ENCODE measurements at places on chromosomes 16 and 17. TPM values are rescaled to one million over a fixed set of nuclear protein-coding genes. Genes with fewer than 3 reads are reported as not detected.
A peak's percentile ranks its signal among the peaks of the same experiment; 100 is the strongest.

- H3K27ac ChIP-seq: peak overlapping the region; percentile 51
- H3K27me3 ChIP-seq: no peaks in the 10 kb centered on the region
These were observed 331.3 kb downstream of the SEC14L1 start for GRCh38 chr17:77471984-77472461.

DNA sequence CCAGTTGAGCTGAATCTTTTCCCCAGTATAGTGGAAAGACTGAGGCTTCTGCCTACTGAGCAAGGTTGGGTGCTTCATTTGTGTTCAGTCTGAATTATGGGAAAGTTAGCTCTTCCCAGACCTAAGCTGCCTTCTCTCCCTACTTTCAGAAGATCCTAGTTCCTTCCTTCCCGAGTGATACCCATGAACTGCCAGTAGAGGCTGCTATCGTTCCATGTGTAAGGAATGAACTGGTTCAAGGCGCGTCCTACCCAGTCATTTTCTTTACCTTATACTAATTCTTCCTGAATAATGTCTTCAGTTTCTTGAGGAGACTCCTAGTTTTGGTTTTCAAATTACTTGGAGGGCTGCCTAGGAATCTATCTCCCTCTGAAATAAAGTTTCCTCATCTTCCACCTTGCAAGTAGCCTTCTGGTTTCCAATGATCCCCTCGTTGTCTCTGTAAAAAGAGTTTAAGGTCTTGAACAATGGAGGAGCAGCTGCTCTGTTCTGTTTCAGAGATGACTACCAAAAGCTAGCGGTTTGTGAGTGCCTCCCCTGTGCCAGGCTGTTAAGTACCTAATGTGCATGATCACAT, 934 bp upstream of the AOC2 start:
- H3K36me3 ChIP-seq: peaks cover 69% of the 10 kb centered on the region
- no peak for DNase-seq
- H3K4me3 ChIP-seq: no peak overlapping the region

DNA sequence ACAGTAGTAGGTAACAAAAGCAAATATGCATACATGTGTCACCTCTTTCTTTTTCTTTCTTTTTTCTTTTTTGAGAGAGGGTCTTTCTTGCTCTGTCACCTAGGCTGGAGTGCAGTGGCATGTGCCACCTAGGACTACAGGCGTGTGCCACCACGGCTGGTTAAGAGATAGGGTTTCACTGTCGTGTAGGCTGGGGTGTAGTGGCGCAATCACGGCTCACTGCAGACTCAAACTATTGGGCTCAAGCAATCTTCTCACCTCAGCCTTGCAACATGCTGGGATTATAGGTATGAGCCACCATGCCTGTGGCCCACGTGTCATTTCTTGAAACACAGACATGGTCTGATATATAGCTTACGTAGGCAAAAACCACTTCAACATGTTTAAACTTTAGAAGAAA, 397.7 kb upstream of the PMFBP1 start:
- no peaks in the 10 kb centered on the region for H3K4me1 ChIP-seq
- DNase-seq: no peak
- H3K27ac ChIP-seq: no peak overlapping the region
- no peaks in the 10 kb centered on the region for H3K36me3 ChIP-seq
- no peak overlapping the region for H3K4me3 ChIP-seq

GRCh38 chr16:14303639-14304394, 232.7 kb downstream of the MRTFB start:
- peak overlapping the region; percentile 99 for H3K27ac ChIP-seq
- peak; percentile 74 for DNase-seq
- H3K36me3 ChIP-seq: no peaks in the 10 kb centered on the region
- peak overlapping the region; percentile 85 for H3K4me3 ChIP-seq
- peaks cover 39% of the 10 kb centered on the region for H3K4me1 ChIP-seq
- H3K27me3 ChIP-seq: no peaks in the 10 kb centered on the region

GRCh38 chr16:4593086-4593485, 21.6 kb downstream of the UBALD1 start:
- peaks cover 10% of the 10 kb centered on the region for H3K27me3 ChIP-seq
- no peaks in the 10 kb centered on the region for H3K36me3 ChIP-seq
- no peak for DNase-seq
- H3K27ac ChIP-seq: no peak overlapping the region
- H3K4me3 ChIP-seq: no peak overlapping the region
- H3K4me1 ChIP-seq: no peaks in the 10 kb centered on the region

The PIK3R6 gene
- total RNA-seq: not detected

- no peak overlapping the region for H3K27ac ChIP-seq
- no peaks in the 10 kb centered on the region for H3K36me3 ChIP-seq
- DNase-seq: no peak
- H3K4me3 ChIP-seq: peak overlapping the region; percentile 47
- H3K4me1 ChIP-seq: no peaks in the 10 kb centered on the region
These were observed 307 bp downstream of the CDYL2 start for GRCh38 chr16:80804056-80804525.

DNA sequence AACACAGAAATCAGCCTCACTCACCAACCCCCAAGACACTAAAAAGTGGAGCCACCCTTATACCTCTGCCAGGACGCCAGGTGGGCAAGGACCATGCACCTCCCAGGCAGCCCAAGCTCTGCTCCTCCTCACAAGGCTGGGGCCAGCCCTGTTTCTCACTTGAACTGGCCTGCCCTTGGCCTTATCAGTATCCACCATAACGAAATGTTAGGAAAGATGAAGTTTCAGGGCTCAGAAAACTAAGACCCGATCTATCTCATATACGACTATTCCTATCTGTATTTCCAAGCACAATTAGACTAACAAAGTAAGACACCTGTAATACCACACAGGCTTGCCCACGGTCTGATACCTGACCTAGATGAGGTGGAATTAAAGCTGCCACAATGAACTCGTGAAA, 6.9 kb downstream of the FBXO31 start:
- no peaks in the 10 kb centered on the region for H3K27me3 ChIP-seq
- no peak for DNase-seq
- peak overlapping the region; percentile 95 for H3K27ac ChIP-seq

GRCh38 chr17:37737971-37738370, 6.9 kb downstream of the HNF1B start:
- H3K27me3 ChIP-seq: peaks cover 63% of the 10 kb centered on the region
- DNase-seq: no peak
- no peak overlapping the region for H3K27ac ChIP-seq
- H3K4me1 ChIP-seq: peaks cover 12% of the 10 kb centered on the region
- no peaks in the 10 kb centered on the region for H3K36me3 ChIP-seq
- H3K4me3 ChIP-seq: no peak overlapping the region

The MT1A gene
- total RNA-seq: 20.2 TPM

- no peaks in the 10 kb centered on the region for H3K36me3 ChIP-seq
- no peak overlapping the region for H3K4me3 ChIP-seq
- DNase-seq: no peak
These were observed 110.4 kb downstream of the VAT1L start for GRCh38 chr16:77898671-77899211.

- H3K27ac ChIP-seq: peak overlapping the region; percentile 74
- H3K4me3 ChIP-seq: no peak overlapping the region
- no peaks in the 10 kb centered on the region for H3K27me3 ChIP-seq
- H3K4me1 ChIP-seq: peaks cover 20% of the 10 kb centered on the region
- DNase-seq: peak; percentile 19
- H3K36me3 ChIP-seq: no peaks in the 10 kb centered on the region
These were observed 40.4 kb upstream of the DNAH17 start for GRCh38 chr17:78617511-78618061.

All from gastrocnemius medialis (tissue), 4 donors.